Brain (organoid and tissue), 16 donors: ENCODE measurements at places on chromosomes 3 and 15. TPM values are rescaled to one million over a fixed set of nuclear protein-coding genes. Genes with fewer than 3 reads are reported as not detected.

Gene CCDC9B
- 1.2 TPM for polyA plus RNA-seq

Gene ATP10A
- 2.7 TPM for polyA plus RNA-seq

Gene EPB42
- not detected for polyA plus RNA-seq

Gene STARD5
- polyA plus RNA-seq, result 0.70 TPM

Gene SST
- polyA plus RNA-seq, result 140 TPM

Gene TLR9
- 0.19 TPM for polyA plus RNA-seq

Gene DPPA2
- not detected for polyA plus RNA-seq

Gene SAMMSON
- not detected for polyA plus RNA-seq

Gene SLC28A1
- polyA plus RNA-seq, result not detected

Gene CCNB2
- 68.9 TPM for polyA plus RNA-seq

Gene EIF4A2
- 399 TPM for polyA plus RNA-seq
